Stimulated activated CD4-positive, alpha-beta T cell treated with anti-CD3 and anti-CD28 coated beads, Interleukin-1b, Interleukin-23, amount 100 ng/mL, for 1 hour (primary cell): ENCODE measurements at places on chromosomes 7 and 10.

DNA sequence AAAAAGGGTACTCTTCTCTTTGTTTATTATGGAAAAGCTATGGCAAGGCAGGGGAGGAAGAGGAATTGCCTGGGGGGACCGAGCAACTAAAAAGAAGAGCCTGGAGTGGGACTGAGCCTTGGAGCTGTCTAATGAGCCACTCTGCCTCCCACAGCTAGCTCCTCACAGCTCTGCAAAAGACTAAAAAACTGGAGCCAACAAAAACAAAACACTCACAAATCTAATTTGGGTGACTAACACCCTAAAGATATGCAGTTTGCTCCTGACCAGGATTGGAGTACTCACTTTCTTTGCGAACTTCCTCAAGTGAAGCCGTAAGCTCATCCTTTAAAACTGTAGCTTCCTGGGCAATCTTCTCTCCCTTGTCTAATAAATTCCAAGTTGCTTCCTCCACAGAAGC lies 89.4 kb downstream of the CTNNA3 start:
- DNase-seq, result no peak

DNA sequence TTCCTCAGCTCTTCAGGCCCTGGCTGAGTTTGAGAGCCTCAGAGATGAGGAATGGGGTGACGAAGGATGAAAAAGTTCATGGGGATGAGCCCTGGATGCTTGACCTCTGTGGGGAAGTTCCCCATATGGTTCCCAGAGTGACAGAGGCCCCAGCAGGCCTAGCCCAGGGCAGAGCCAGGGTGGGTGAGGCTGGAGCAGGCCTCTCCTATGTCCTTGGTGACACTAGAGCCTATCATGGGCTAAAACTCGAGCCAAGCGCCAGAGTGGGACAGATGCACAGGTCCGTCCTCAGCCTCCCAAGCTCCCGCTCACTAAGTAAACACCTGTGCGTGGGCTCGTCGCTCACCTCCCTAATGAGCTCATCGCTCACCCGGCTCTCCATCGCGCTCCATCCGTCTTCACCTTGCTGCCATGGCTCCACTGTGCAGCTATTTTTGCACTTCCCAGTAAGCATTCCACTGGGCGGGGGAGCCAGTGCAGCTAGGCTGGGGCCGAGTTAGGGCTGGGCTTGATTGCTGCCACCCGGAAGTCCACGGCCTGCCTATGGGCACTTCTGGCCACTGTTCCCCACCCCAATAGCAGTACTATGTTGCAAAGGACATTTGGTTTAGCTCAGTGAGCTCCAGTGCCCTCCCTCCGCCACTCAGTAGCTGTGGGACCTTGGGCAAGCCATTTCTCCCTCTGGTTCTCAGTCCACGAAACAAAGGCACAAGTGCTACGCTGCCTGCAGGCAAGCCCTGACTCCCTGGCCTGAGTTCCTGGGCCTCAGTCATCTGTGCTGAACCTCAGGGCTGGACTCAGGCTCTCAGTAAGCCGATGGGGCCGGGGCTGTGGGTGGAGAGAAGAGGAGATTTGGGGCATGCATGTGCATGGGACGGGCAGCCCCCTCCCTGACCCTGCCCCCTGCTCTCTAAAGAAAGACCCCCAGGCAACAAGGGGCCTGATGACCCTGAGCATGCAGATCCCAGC lies 117.3 kb upstream of the PCBD1 start:
- DNase-seq, result no peak

DNA sequence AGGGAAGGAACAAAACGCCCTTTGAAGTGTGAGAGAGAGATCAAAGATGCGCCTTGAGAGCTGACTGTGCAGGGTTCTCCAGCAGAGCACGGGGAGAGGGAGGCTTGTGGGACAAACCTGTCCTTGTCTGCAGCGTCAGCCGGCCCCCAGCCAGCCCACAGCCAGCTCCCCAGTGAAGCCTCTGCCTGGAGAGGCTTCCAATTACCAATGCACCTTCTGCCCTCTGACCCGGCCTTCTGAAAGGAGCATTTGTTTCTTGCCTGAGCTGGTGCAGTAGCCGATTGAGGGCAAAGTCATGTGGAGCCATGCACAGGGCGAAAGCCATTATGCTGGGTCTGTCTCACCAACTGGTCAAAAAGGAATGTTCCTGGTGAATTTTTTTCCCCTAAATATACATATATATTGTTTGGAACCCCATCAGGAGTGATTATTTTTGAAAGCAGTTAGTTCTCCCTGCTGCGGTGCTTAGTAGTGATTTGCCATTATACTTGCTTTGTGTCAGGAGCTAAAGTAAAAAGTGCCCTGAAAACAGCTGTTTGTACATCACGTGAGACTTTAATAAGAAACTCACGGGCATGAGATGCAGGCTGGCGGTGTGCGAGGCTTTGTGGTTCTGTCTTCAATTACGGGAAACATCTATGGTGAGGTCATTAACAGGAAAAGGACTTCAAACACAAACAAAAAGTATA lies 268.6 kb downstream of the KLF6 start:
- DNase-seq, result no peak

DNA sequence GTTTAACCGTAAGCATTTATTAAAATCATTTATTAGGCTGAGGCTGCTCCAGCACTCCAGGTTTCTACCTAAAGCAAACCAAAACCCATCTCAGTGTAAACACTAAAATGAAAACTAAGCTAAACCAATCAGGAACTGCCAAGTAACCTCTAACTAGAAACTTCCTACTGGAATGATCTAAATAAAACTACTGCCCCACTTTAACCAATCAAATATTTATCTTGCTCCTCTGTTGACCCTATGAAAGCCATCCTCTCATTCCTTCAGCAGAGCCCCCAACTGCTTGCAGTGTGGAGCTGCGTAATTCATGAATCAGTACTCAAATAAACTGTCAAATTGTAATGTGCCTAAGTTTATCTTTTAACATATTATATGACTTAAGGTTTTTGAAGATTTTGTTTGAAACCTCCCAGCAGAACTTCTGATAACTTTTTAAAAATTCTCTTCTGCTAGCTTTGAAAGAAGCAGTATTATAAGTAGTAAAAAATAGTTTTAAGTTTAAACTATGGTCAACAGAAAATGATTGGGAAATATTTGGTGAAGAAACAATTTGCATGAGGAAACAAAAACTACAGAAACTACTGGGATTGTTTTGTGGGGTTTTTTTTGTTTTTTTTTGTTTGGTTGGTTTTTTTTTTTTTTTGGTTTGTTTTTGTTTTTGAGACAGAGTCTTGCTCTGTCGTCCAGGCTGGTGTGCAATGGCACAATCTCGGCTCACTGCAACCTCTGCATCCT lies 47.4 kb downstream of the GPR37 start:
- DNase-seq, result no peak

GRCh38 chr7:154581251-154581890 lies 421.6 kb downstream of the PAXIP1 start:
- no peak for DNase-seq

- no peak for DNase-seq
Measured at GRCh38 chr7:27961255-27961654, 219.3 kb downstream of the JAZF1 start.

DNA sequence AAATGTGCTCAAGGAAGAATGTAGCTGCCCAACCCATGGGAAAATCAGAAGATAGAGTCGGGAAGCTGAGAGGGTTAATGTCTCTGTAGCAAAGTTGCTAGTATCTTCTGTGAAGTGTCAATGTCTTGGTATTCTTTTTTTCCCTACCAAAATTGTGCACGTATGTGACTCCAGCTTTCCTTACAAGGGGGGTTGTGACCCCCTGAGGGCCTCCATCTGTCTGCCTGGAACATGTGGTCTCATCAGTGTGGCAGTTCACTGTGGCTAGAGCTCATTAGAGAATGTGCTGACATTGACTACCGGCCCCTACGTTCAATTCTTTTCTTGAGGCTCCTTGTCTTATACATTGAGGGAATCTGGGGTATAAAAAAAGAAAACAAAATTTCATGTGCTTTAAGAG lies 725.2 kb upstream of the CELF2 start:
- no peak for DNase-seq

GRCh38 chr10:59807629-59808620 lies 54.7 kb upstream of the MRLN start:
- DNase-seq, result no peak

DNA sequence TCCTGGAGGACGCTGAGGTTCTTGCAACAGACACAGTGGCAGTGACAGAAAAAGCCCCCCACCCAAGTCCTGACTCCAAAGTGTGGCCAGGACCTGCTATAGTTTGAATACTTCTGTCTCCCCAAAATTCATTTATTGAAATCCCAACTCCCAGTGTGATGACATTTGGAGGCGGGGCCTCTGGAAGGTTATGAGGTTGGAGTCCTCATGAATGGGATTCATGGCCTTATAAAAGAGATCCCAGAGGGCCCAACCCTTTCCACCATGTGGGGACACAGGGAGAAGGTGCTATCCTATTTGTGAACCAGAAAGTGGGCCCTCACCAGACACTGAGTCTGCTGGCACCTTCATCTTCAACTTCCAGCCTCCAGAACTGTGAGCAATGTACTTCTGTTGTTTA lies 18.3 kb downstream of the ANXA11 start:
- no peak for DNase-seq

GRCh38 chr7:145082366-145083161 lies 246.7 kb upstream of the TPK1 start:
- DNase-seq, result no peak

DNA sequence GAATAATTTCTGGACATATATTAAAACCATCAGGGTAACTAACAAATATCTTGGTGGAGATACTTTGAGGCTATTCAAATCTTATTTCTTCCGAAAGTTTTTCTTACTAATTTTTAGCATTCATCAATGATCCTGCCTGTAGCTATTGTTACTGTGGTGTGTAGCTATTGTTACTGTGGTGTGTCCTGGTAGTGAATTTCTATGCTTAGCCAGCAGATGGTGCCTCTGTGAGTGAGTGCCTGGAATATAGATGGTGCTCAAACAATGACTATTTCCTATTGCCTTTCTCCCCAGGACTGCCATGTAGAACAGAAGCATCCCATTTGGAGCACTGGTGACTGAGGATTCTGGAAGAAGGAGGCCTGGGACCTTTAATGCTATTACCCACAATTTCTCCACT lies 245.7 kb downstream of the CCSER2 start:
- DNase-seq, result no peak

- DNase-seq, result no peak
Measured at GRCh38 chr7:77458786-77459185, 42.6 kb upstream of the GSAP start.

- DNase-seq, result no peak
Measured at GRCh38 chr7:140165422-140165821, 11.4 kb downstream of the KDM7A start.

DNA sequence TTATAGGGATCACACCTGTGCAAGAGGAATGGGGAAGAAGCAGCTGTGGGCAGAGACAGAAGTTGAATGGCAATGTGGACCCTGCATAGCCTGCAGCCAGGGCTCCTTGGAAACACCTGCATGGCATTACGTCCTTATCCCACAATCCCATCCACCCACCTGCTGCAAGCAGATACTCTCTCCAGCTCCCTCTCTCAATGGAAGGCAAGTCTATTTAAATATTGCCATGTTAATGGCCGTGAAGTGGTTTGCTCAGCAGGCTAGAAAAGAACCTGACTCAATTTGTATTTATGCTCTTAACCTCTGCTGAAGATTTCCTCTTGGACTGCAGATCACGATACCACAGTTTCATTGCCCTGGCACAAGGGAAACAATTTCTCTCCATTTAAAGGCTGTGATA lies 417.0 kb downstream of the TYW1 start:
- DNase-seq, result no peak

DNA sequence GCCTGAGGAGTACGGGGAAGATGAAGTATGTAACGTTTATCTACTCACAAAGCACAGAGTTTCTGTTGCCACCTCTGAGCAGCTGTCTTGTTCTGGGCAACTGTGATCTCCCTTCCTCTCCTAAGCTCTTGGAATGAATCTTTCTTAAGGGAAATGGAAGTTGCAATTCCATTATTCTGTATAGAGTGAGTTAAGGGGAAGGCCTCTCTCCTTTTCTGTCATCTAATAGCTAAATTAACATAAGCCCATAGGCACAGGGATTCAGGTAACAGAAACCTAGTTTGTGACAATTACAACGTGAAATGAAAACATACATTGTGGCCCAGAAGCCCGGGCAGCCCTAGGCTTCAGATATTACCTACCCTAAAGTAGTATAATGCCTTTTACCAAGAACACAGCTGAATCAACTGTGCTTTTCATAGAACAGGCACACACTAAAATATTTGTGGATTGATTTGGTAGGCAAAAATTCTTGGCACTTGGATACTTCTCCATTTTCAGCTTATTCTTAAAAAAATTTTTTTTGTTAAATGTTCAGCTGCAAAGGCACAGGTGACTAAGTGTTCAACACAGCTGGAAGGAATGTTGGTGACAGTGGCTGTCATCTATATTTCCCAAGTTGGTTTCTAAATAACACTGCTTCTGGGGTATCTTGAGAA lies 3.8 kb upstream of the PDCD4 start:
- no peak for DNase-seq

DNA sequence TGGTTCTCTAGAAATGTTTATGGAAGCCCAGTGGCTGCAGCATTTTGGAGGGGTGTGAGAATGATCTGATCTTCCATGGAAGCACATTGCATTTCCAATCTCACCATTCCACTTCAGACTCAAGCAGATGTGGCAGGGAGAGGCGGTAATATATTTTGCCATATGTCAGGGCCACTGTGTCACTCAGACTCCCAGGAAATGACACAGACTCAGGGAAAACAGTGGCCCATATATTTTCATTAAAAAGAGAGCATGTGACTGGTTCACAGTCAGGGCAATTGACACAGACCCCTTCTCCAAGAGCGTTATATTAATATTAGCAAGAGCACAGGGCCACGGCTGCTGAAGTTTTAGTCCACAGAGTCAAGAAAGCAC lies 149.3 kb upstream of the NRP1 start:
- DNase-seq, result no peak

DNA sequence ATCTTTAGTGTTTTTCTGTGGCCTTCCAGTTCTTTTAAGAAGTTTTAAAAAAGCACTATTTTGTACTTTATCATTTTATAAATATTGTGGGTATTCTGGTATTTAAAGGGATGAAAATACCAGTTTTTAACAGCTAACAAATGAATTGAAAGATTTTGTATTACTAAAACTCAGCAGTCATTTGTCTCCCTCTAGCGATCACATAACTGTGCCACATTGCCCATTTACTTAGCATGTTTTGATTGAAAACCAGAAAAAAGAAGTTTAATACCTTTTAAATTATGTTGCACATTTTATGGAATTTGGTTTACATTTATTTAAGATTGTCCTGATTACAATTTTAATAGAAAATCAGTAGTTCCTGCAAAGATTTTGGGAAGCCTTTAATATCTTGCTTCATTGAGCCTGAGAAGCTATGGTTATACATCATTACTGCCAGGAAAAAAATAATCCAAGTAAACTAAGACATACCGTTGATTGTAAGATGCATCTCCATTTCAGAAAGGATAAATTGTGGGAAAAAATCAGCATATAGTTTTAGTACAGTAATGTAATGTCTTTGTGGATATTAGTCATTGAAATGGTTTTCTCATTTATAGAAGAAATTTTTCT lies 34.9 kb downstream of the TAX1BP1 start:
- DNase-seq, result no peak

DNA sequence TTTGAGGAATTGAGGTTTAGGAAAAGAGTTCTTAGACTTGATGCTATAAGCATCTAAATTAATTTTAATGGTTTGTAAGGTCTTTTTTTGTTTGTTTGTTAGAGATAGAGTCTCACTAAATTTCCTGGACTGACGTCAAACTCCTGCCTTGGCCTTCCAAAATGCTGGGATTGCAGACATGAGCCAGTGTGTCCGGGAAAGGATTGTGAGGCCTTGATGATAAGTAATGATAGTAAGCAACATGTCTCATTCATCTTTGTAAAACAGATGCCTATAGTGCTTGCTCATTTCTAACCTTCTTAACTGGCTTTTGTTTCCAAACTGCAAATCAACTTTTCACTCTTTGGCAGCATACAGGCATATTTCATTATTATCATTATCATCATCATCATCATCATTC lies 176.0 kb upstream of the KCND2 start:
- DNase-seq, result no peak
